ENCODE measurements at places on chromosomes 7 and 10.
A peak's percentile ranks its signal among the peaks of the same experiment; 100 is the strongest.

GRCh38 chr10:60737242-60737641, 41.0 kb upstream of the CDK1 start:
- no peak for DNase-seq

DNA sequence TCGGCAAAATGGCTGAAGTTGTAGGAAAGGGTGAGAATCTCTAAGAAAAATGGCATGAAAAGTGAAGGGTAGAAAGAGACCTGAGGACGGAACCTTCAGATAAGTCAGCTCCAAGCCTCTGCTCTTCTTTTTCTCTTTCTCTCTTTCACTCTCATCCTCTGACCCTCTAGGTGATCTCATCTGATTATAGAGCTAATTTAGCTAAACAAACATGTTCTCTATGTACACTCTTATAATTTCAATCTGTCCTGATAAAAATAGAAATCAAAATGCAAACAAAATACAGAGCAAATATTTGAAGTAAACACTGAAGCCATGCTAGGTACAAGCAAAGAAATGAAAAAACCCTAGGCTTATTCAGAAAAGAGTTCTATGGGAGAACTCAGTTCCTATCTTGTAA, 14.4 kb upstream of the CUBN start:
- no peak for DNase-seq

GRCh38 chr10:124074501-124075109, 18.8 kb downstream of the CHST15 start:
- DNase-seq = no peak

DNA sequence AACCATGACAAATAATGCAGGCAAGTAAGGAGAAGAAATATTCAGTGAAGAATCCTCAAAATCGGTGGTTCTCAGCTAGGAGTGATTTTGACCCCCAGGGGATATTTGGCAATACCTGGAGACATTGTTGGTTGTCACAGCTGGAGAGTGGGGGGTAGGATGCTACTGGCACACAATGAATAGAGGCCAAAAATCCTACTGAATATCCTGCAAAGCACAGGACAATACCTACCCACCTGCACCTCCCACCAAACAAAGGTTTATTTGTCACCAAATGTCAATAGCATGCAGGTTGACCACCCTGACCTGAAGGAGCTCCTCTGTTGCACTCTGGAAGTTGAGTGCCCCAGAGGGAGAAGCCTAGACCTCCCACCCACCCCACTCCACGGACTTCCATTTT, 1028.6 kb downstream of the CNTNAP2 start:
- DNase-seq = no peak

GRCh38 chr10:46236941-46237681, 49.7 kb upstream of the ANTXRL start:
- no peak for DNase-seq

- DNase-seq = peak; percentile 13
Measured at GRCh38 chr10:27614776-27615175, 110.7 kb downstream of the RAB18 start.

- no peak for DNase-seq
Measured at GRCh38 chr7:141313896-141314295, 237.3 kb upstream of the AGK start.

GRCh38 chr7:106757846-106758245, 96.9 kb upstream of the CCDC71L start:
- peak; percentile 76 for DNase-seq

DNA sequence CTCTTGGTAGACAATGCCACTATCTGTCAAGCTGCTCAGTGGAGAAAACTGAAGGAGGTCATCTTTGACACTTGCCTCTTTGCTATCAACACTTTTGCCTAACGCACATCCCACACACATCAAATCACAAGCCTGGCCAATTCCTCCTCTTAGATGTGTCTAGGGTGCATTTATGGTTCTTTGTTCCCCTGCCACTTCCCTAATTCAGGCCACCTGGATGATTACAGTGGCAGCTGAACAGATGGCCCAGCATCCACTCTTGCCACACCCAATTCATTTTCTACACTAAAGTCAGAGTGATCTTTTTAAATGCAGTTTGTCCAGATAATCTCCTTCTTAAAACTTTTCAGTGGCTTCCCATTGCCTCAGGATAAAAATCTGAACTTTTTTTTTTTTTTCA, 58.6 kb downstream of the LAMB4 start:
- DNase-seq = no peak

DNA sequence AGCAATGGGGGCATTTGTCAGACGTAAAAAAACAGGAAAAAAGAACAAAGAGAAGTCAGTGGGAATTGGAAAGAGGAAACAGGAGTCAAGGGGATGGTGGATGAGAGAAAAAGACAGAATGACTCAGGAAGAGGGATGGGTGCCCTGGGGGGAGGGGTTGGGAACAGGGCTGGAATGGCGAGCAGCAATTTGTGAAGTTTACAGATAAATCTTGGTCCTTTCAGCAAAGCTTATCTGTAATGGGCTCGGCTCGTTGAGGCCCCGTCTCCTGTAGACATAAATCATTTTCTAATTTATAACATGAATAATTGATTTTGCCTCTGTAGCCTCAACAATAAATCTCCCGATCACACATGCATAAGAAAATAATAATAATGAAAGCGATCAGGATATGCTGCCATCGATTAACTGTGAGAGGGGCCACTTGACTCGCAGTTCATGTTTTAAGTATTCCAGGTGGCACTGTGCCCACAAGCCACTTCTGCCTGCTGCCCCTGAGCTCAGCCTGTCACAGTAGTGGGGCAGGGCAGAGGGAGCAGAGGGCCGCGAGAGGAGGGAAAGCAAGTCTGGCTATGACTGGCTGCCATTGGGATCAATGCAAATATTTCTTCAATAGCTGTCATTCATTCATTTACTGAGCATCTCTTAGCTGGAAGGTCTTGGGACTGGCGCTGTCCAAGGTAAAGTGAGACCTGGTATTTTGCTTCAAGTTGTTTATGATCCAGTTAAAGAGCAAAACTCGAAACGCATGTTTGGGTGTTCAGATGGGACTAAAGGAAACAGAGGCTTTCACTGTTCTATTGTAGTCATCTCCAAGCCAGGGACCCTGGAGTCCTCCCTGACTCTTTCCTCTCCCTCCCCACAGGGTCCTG, 47.4 kb upstream of the R3HCC1L start:
- DNase-seq = no peak

DNA sequence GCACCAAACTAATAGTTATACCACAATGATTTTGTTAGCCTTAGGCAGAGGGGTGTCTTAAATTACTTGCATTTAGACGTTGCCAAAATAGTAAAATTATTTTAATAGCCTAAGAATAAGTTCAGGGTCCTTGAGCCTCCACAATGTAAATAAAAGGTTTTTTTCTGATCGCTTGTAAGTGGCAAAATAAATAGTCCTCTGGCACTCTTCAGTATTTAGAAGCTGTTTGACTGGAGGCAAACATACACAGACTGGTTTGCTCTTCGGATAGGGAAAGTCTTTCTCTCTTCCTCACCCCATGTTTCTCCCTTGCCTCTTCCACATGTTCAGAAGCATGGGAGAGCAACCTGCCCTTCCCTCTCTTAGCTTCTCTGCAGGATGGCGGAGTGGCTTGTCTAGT, 49.5 kb upstream of the FAM180A start:
- DNase-seq = no peak

- no peak for DNase-seq
Measured at GRCh38 chr10:102927311-102928010, 9.4 kb downstream of the CNNM2 start.

Data from EH (cell line).